NCI-H2107 (cell line): ENCODE measurements at places on chromosomes 13 and 19.

DNA sequence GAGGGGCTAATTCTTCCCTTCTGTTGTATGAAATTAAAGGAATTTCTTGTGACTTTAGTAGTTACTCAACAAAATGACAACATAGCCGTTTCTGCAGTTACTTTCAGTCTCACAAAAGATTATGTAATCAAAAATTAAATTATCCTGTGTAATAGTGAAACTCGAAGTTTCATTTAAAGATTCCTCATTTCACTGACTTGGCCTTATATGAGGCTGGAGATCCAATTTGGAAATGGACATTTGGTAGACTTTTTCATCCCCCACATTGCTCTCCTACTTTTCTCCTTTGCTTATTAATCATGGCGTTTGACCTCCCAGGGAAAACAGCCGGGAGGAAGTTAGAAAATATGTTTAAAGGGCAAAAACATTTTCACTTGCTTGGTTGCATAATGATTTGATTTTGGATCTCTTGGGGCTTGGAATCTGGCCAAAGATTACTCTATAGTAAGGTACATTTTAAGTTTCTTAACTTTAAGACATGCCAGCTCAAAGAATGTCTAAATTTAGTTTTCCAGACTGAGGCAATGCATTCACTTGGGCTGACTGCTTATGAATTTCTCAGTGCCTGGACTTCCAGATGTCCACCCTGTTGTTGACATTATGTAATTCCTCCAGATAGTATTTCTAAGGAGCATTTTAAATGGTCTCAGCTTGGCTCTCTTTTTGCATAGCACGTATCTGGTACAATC lies 1364.9 kb upstream of the MIR17HG start:
- DNase-seq: no peak

DNA sequence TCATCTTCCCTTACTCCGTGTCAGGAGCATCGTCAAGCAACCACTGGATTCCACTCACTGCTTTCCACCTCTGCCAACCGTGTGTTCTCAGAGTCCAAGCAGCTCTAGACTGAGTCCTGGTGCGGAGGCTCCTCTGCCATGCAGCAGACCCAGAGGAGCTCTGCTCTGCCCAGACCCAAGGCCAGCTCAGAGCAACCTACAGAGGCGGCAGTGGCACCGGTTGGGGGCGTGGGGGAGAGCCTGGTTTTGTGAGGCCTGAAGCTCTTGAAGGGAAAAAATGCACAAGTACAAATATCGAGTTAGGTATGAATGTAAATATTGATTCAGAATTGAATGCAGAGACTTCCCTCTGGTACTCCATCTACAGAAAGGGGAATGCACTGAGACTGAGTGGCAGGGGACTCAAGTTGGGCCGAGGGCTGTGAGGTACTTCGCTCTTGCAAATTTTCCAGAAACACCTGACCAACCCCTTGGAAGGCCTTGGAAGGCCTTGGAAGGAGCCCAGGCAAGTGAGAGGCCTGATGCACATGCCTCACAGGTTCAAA lies 46.7 kb downstream of the GJA3 start:
- DNase-seq: no peak

DNA sequence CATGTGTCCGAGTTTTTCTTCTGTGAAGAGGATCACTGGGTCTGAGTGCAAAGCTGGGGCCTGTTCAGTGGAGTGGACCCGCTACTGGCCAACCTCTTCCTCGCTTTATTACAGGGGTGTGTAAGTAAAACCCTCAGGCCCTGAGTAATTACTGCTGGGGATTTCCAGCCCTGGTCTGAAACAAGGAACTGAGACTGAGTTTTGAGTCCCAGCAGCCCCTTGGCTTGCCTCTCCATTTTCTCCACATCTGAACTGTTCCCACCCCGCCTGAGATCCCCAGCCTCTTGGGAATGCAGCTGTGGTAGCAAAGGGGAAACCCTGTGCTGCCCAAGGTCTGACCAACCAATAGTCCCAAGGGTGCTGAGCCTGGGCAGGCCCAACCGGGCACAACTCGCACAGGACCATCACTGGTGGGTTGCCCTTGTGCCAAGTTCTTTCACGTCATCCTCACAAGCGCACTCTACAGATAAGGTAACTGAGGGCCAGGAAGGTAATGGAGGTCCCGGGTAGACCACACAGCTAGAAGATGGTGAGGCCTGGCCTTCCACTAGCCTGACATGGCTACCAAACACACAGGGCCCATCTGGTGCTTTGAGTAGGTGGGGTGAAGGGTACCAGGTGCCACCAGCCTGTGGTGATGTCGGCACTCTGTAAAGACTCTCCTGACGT lies 13.7 kb upstream of the SLC35E1 start:
- no peak for DNase-seq

DNA sequence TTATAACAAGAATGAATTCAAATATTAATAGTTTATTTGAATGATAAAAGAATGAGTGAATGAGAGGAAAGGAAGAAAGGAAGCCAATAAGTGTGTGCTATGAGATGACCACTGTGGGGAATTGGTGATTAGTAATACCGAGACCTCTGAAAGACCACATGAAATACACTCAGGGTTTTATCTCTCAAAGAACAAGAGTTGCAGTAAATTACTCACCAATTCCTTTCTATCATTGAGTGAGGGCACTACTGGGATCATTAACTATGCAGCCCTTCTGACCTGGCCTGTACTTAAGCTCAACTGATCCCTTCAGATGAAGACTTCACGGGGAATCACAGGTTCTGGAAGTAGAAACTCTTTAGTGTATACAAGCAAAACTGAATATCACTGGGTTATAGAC lies 1636.1 kb downstream of the SLITRK5 start:
- no peak for DNase-seq

DNA sequence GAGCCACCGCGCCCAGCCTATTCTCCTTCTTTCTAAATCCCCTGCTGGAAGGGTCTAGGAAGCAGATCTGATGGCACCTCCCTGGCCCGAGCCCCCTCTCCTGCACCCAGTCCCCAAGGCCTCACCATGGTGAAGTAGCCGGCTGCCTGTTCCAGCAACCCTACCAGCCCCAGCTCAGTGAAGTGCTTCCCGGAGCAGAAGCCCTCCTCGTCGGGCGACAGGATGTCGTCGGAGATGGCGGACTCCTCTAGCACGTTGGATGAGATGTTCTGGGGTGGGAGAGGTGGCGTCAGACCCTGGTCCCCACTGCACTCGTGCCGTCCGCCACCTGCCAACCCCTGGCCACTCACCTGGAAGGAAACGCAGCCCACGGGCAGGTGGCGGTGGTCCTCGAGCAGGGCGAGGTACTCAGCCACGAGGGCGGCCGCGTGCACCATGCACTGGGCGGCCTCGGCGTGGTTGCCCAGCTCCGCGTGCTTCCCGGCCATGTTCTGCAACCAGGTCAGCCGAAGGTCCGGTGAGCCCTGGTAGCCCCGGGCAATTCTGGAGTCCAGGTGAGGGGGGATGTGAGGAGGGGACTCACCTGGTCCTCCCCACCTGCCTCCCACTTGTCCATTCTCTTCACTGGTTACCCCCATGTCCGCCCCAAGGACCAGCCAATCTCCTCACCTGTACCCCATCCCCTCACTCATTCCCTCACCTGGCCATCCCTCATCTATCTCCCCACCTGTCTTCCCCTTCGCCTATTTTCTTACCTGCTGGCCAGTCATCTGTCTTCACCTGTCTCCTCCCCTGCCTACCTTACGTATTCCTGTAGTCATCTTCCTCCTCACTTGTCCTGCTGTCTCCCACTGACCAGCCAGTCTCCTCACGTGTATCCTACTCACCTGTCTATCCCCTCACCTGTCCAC lies 11.5 kb upstream of the KANK2 start:
- no peak for DNase-seq

DNA sequence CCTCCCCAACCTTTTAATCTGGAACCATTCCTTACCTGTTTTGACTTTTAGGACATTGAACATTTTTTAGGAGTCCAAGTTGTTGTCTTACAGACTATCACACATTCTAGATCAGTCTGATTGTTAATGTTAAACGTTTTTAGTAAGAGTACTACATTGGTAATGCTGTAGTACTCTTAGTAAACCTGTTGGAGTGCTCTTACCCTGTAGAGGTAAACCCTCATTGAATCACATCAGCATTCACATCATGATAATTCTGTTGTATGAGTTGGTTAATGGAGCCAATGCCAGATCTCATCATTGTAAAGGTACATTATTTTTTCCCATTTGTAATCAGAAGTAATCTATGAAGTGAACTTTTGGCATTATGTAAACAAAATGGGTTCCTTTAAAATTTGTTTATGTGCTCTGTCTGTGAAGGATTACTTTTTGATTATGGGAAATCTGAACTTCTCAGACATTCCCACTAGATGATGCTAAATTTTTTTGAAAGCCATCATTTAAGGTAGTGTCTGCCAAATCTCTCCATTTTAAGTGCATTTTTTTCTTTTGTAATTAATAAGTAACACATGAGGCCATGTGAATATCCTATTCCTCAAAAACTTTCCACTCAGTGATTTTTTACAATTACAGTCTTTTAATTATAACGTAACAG lies 55.2 kb downstream of the VWA8 start:
- peak; percentile 10 for DNase-seq

DNA sequence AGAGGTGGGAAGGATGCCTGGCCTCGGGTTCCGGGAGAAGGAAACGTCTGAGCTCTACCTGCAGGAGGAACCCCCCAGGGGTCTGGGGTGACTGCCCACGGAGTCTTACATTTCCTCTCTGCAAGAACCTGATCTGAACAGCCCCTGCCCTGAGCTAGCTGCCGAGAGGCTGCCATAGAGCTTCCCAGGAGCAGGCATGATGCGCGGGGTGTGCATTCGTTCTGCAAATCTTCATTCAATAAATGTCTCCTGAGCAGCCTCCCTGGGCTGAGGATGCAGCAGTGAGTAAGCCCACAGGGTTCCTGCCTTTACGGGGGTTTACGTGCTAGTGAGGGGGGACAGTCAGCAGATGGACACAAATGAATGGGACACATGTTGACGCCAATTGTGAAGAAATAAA lies 1.5 kb upstream of the SHISA7 start:
- no peak for DNase-seq

- no peak for DNase-seq
Measured at GRCh38 chr19:50844296-50844935, 10.3 kb upstream of the KLK3 start.

GRCh38 chr19:57719901-57720519 lies 7.4 kb downstream of the ZNF671 start:
- DNase-seq: no peak

DNA sequence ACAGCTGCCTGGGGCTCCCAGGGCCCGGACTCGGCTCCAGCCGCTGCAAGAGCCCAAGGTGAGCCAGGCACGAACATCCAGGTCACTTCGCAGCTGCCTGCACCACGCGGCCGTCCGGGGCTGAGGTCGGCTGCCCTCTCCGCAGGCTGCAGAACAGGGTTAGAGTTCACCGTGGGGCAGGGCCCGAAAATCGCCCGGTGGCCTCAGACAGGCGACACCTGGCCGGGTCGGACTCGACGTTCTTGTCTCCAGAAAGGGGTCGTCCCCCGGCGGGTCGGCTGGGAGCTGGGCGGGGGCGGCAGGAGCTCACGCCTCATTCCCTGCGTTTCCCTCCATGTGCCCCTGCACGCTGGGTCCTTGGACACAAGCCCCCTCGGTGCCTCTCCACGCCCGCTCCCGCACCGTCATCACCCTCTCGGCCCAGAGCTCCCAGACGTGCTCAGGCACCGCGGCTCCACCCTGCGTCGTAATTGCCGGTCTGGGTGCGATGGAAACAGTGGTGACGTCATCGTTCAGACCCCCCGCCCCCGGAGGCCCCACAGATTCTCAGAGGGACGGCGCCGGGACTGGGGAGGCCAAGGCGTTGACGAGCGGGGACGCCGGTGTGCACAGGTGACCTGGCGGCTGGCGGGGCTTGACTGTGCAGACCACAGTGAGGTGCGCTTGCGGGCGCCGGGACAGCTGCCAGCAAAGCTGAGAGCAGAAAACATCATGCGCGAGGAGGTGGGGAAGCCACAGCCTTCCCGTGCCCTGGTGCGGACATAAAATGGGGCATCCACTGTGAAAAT lies 4.0 kb upstream of the GRIN3B start:
- no peak for DNase-seq

DNA sequence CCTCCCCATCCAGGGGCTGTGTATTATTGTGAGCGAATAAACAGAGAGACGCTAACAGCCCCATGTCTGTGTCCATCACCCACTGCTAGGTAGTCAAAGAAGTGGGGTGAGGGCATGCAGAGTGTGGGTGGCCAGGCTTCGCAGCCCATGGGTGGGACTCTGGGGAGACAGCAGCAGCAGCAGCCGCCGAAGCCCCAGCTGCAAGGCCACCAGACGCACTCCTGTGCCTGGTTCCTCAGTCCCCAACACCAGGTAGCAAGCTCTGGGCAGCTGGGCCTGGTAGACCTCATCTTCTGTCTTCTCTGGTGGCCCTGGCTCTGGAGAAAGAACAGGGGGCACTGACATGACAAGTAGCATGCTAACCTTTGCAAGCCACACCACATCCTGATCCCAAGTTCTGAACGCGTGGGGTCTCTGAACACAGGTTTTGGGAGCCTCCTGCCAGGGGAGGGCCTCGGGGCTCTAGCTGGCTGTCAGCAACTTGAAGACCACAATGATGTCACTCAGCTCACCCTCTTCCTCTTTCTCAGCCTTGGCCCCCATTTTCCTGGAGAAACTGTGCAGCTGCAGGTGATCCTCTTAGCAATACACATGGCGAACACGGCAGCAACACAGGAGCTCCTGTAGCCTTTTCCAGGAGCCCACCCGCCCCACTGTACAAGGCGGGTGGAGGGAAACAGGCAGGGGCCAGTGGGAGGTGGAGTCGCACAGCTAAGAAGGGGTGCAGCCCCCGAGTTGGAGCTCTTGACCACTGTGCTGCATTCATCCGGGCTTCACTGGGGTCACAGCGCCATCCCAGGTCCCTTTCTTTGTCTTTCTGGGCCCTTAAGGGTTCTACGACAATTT lies 5.8 kb downstream of the FUZ start:
- DNase-seq: no peak

- DNase-seq: no peak
Measured at GRCh38 chr13:99752373-99752772, 219.2 kb downstream of the ZIC5 start.
